Left ventricle myocardium inferior (tissue), 1 donor: ENCODE measurements at places on chromosomes 7 and 10.

DNA sequence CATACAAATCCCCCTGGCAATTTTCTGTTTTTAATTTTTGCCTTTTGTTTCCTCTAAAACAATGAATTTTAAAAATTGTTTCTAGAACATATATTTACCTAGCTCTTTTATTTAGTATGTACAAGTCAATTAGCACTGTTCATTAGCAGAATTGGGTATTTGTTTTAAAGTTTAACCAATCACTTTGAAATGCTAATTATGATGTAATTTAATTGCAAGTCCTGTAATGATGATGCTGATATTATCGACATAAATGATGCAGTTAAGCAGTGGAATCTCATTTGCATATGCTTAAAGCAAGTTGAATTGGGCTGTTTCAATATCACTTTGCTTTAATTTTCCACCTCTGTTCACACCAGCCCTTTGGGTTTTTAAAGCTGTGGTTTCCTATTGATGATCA lies 2.7 kb downstream of the FOXP2 start:
- DNase-seq, result no peak

GRCh38 chr10:97828721-97829120 lies 20.9 kb upstream of the GOLGA7B start:
- DNase-seq, result no peak

DNA sequence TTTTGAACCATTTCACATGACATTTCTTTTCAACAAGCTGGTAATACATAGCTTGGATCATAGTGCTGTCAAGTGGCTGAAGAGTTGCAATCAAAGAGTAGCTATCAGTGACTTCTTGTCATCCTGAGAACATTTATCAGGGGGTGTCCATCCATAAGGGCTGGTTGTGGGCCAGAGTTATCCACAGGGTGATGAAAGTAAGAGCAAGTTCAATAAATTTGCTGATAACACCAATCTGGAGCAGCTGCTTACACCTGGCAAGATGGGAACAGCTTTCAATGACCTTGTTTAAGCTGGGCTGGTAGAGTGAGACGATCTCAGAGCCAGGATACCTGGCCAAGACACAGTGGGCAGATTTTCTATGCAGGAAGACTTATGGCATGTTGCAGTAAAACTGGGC lies 96.3 kb upstream of the IMMP2L start:
- no peak for DNase-seq

GRCh38 chr10:93261089-93261488 lies 187.4 kb downstream of the CYP26A1 start:
- DNase-seq, result no peak

GRCh38 chr10:17006631-17007417 lies 122.8 kb downstream of the CUBN start:
- no peak for DNase-seq

GRCh38 chr7:106806556-106806955 lies 58.5 kb upstream of the PIK3CG start:
- no peak for DNase-seq

DNA sequence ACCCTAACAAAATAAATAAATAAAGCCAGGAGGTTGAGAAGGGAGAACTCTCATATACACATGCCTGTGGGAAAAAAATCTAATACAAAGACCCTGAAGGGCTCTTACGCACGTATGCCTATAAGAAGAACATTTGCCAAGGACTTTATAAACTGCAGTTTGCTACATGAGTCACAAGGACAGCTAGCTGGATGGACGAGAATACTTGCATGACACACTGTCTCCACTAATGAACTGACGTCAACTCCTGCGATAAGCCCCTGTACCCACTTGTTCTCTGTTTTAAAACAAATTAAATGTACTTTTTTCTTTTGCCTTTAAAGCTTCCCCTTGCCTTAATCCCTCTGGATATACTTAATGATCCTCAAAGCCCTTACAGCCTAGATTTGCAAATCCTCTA lies 374.6 kb upstream of the GHITM start:
- no peak for DNase-seq

- no peak for DNase-seq
Measured at GRCh38 chr7:11969643-11970042, 137.6 kb upstream of the THSD7A start.

GRCh38 chr7:132876576-132876975 lies 205.3 kb downstream of the CHCHD3 start:
- no peak for DNase-seq

GRCh38 chr10:50576245-50576815 lies 47.4 kb downstream of the SGMS1 start:
- DNase-seq, result no peak

- DNase-seq, result no peak
Measured at GRCh38 chr7:137696376-137696775, 150.4 kb downstream of the DGKI start.

GRCh38 chr10:5659702-5660528 lies 6.5 kb downstream of the ASB13 start:
- DNase-seq, result no peak

DNA sequence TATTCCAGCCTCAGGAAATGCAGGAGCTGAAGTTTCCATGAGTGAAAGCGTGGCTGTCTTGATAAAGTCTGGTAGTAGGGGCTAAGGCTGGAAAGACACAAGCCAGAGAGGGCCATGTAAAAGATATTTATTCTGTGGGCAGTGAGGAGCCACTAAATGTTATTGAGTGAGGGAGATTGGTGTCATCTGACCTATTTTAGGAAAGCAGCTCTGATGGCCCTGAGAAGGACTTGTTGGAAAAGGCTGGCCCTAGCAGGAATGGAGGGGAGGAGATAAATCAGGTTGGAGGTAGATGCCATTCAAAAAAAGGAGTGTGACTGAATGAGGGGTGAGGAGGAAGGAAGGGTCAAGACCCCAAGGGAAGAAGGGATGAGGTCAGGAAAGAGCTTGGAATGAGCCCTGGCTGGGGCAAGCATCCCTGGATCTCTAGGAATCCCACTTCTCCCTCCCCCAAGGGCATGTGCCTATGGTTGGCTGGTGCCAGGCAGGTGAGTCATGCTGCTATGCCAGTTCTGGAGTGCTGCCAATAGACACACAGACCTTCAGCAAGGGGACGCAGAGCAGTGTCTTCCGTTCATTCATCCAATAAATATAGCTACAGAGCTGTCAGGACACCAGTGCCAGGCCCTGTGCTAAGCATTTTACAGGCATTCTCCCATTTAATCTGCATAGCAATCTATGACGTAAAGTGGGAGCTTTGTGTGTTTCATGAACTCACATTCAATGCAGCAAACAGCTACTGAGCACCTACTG lies 2.0 kb downstream of the ANKRD2 start:
- DNase-seq, result peak; percentile 60

DNA sequence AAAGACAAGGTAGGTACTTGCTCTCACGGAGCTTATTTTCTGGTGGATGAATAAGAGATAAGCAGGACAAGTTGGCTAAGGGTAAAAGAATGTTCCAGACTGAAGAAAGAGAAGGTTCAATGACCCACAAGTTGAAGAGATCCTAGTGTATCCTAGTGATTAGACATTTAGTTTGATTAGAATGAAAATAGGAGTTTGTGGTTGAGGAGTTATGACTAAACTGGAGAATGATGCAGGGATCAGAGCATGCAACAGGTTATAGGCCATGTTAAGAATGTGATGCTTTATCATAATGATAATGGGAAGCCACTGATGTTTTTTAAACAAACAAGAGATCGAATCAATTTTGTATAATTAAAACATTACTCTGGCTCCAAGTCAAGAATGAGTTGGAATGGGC lies 357.2 kb downstream of the HPSE2 start:
- DNase-seq, result no peak

DNA sequence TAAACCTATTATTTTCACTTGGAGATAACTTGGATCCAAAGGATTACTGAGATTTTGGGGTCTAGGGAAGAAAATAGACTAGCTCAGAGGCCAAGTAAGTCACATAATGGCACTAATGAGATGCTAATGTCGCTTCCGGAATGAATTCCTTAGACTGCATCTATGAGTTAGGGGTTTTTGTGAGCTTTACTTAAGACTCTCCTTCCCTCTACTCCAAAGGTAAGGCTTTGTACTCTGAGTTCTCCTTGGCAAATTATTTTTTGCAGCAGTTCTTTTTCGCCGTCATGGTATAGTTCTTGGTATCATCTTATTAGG lies 143.9 kb upstream of the KLF14 start:
- no peak for DNase-seq

DNA sequence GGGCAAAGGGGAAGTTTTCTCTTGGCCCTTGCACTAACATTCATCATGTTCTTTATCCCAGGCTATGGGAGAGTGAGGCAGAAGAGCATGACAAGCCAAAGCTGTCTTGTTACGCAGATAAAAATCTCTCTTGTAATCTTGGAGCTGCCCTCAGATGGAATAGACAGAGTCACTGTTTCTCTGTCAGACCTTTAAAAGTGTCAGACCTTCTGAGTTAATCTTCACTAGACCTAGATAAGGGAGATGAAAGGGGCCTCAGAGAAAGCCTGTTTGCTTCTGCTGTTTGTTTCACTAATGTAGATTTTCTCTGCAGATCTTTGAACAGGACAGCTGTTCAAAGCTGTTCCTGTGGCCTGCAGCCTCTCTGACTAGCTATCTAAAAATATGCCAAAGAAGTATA lies 112.9 kb downstream of the KIF20B start:
- no peak for DNase-seq

- DNase-seq, result no peak
Measured at GRCh38 chr7:131098527-131098926, 229.1 kb upstream of the MKLN1 start.

DNA sequence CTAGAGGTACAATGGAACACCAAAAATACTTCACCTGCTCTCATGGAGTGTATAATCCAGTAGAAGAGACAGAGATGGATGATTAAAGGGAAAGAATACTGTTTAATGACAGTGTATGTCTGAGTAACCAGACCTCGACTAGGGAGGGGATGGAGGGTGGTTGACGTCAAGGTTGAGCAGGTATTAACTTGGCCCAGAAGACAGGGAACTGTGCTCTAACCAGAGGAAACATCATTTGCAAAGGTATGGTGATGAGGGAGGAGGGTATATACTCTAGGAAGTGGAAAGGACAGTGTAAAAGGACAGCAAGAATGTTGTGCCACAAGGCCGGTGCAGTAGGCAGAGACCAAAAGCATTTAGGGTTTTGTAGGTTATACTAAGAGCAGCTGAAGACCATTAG lies 2.9 kb downstream of the MIOS start:
- no peak for DNase-seq

- DNase-seq, result no peak
Measured at GRCh38 chr10:13834581-13835286, 248.0 kb downstream of the PRPF18 start.

DNA sequence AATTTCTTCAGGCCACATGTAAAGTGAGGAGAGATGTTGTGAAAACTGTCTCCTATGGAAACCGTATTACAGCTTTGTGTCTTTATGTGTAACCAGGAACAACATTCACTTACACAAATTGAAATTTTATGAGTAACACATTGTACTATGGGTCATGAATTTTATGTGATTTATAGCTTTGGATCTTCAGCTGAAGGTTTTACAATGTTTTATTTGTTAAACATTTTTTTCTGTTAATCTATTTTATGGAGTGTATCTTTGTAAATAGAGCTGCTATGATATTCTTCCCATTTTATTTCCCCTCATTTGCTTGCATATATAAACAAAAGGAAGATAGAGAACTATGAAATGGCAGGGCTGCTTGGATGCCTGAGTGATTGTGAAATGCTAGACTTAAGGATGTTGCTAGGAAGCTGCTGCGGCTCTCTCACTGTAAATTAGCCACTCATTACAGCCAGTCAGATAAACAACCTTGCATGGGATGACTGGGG lies 104.5 kb upstream of the PCLO start:
- no peak for DNase-seq

DNA sequence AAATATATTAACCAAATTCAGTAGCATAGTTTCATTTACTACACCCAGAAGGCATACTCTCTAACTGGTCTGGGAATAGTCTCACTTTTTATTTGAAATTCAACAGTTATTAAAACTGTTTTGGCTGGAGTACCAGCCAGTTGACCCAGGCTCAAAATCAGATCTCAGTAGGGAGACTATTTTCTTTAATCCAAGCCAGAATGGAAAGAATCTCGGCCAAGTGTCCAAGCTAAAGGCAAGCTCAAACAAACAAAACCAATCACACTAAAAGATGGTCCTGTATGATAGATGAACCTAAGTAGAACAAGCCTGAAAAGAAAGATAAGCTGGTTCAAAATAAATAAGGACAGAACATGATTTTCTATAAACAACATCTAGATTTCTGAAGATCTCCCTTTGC lies 259.6 kb upstream of the POM121L12 start:
- DNase-seq, result no peak

DNA sequence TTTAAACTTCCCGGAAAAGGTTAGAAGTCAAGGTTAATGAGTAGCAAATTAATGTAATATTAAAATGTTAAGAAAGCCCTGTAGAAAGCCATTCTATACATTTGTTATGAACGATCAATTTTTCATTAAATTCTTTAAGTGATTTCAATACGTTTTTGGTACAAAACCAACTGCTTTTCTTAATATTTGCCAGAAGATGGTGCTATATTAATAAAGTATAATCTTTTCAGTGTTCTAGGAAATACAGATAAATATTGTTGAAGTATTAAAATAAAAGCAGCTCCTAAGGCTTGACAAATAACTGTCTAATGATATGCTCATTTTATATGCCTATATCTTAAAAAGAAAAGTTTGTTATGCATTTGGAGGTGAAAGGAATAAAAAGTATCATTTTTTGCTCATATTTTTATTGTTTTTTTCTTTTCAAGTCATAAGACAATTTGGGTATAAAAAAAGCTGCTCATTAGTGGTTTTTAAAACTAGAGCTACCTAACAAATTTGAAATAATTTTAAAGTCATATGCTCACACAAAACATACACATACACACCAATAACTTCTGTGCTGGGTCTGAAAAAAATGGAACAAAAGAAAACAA lies 130.3 kb upstream of the POT1 start:
- no peak for DNase-seq
